H54 (cell line): ENCODE measurements at places on chromosomes 1 and 21.
A peak's percentile ranks its signal among the peaks of the same experiment; 100 is the strongest.

DNA sequence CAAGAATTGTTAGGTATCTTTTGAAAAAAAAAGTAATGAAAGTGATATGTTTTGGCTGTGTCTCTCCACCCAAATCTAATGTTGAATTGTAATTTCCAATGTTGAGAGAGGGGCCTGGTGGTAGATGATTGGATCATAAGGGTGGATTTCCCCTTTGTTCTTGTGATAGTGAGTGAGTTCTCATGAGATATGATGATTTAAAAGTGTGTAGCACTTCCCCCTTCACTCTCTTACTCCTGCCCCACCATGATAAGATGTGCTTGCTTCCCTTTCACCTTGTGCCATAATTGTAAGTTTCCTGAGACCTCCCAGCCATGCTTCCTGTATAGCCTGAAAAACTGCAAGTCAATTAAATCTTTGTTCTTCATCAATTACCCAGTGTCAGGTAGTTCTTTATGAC is 70.7 kb downstream of the XCL2 start:
- no peak for DNase-seq

DNA sequence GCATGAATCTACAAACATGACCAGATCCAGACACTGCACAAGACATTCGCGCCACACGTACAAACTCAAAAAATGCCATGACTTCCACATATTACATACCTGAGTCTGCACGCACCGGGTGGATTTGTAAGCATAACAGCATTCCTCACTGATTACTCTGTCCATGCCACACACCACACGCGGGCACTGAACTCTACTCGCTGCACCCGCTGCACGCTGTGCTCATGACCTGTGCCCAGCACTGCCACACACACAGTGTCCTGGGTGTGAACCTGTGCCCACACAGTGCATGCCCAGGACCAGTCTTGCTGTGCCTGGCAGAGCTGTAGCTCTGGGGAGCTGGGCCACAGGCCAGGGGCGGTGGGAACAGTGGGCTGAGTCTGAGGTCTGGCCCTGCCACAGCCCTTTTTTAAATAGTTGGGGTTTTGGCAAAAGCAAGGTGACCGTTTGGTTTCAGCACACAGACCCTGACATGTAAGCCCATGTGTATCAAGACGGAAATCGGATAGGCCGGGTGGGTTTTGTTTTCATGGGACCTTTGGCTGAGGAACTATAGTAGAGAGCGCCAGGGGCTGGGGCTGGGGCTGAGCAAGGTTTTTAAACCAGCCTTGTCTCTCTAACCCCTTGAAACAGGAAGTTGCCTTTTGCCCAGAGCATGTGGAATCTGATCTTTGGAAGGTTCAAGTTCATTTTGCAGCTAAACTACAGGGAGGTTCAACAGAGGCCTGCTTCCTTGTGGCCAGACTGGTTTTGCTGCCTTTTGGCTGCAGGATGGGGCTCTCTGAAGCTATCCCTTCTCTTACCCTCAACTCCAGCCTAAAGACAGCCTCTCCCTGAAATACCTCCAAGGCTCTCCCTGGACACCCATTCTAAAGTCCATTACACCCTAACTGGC is 12.3 kb upstream of the GOLT1A start:
- no peak for DNase-seq

GRCh38 chr1:237528545-237528944 is 362.2 kb downstream of the ZP4 start:
- DNase-seq, result no peak

GRCh38 chr1:94855307-94855700 is 35.1 kb downstream of the SLC44A3 start:
- peak; percentile 10 for DNase-seq

DNA sequence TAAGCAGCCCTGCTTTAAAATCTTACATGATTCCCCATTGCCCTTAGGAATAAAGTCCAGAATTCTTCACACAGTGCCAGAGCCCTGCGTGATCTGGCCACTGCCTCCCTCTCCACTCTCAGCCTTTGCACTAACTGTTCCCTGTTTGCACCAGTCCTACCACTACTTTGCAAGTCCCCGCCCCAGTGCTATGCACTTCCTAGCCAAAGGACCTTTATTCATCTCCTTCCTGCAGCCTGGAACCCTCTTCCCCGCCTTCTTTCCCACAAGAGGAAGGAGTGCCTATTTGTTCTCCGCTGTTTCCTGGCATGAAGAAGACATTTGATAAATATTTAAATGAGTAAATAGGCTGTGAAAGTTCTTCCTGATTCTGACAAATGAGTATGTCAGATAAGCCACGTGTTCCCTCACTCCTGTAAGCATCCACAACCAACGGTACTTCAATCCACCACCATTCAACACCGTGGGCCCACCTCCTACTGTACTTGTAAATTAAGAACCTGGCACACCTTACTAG is 23.9 kb downstream of the CAPN8 start:
- no peak for DNase-seq

DNA sequence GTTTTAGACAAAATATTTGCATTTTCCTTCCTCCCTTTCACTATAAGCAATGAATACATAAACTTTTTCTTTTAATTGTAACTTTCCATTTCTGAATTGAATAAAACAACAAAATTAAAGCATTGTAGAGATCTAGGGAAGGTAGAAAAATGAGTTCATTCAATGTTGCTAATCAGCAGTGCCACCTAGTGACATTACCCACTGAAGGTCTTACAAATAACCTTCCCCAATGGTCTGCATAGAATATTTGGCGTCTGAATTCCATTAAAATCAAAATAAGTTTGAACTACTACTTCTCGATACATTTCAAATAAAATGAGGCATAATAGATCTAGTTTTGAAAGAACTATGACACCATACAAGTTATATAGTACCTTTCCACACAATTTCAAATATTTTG is 19.6 kb downstream of the FH start:
- DNase-seq, result no peak

GRCh38 chr1:205959789-205960188 is 16.5 kb upstream of the SLC26A9 start:
- DNase-seq, result no peak

- DNase-seq, result no peak
Observed at GRCh38 chr1:12345350-12346217, 115.8 kb downstream of the VPS13D start.

DNA sequence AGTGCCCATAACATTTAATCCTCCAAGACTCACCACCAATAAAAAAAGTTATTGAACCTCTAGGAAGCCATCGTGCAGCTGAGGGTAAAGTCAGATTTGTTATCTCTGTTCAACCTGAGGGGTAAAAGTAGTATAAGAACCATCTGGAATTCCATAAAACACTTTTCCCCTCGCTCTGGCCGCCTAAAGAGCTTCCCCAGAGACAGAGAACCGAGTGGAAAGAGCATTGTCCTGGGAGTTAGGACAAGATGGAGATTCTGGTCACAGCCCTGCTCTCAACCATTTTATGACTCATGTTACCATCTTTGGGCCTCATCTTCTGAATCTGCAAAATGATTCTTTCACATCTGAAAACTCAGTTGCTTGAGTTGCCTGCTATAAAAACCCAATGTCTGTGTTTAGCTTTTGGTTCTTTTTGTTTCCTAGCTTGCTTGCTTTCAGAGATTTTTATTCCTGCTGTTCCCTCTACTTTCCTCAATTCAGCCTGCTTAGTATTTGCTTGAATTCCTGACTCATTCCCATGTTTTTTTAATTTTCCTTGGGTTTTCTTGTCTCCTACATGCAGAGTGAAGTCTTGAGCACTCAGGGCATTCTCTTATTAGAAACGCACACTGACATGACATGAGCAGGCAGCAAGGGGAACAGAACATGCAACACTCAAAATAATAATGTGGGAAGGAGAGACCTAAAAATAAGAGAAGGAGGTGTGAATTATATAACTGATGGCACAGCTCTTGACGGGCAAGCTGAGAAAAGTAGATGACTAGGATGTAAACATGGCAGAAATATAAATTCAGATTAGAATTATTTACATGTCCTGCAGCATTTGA is 1.7 kb downstream of the EPHX4 start:
- DNase-seq, result no peak

GRCh38 chr1:32958827-32959226 is 5.8 kb downstream of the RNF19B start:
- no peak for DNase-seq

- no peak for DNase-seq
Observed at GRCh38 chr1:51636764-51637522, 20.1 kb downstream of the OSBPL9 start.

- DNase-seq, result no peak
Observed at GRCh38 chr1:107195476-107195875, 54.6 kb downstream of the NTNG1 start.

GRCh38 chr1:12649971-12650421 is 6.1 kb downstream of the AADACL4 start:
- DNase-seq, result no peak

DNA sequence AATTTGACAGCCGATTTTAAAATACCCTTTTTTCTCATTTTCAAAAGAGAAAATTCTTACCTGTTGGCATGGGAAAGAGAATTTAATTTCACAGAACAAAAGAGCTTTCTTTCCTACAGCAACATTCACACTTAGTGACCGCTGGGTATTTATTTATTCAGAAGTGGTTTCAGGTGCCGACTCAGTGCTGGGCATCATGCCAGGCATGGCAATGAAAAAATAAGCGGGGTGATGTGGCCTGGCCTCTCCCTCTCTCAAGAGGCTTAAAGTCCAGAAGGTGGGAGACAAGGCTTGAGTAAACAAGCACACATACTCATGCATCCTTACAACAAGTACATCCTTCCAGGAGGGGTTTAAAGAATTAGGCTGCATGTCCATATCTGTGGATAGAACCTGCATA is 4.1 kb upstream of the PCP4 start:
- DNase-seq, result no peak

- no peak for DNase-seq
Observed at GRCh38 chr21:44900559-44901251, 20.0 kb downstream of the ITGB2 start.

GRCh38 chr1:89022167-89022959 is at the start of gene GBP3:
Gene GBP3, minus strand, starts transcription at chr1:89022866. Its CDS starts 2,145 bp downstream, at chr1:89020721.
- DNase-seq, result no peak

DNA sequence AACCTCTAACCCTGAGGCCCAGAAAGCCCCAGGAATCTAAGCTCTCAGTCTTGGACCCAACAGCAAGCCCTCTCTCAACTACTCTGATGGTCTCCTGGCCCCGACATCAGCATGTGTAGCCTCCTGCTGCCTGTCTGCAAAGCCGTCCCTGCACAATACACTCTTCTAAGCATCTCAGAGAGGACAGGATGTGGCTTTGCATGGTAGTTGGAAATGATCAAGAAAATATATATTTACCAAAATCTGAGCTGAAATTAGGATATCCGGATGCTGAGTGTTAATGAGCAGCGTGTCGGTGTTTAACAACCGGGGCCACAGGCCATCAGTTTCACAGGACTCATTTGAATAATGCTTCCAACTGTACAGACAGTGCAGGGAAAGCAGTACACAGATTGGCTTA is 59.1 kb upstream of the SIM2 start:
- no peak for DNase-seq

DNA sequence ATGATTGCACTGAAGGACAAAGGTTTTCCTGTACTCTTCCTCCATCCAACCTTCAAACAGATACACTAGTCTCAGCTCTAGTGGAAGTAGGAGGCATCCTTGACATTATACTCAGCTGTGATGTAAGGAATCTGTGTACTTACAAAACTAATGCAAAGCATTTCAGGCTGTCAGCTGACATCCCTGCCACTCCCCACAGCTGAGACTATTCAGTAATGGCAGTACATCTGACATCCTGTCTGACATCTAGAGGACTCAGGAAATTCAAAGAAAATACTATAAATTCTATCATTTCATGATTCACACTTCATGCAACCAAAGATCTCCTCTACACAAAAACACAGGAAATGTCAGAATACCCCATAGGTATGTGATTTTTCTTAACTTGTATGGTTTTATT is 325.8 kb downstream of the SMYD3 start:
- no peak for DNase-seq

GRCh38 chr1:33576821-33577599 is 104.6 kb downstream of the ZSCAN20 start:
- no peak for DNase-seq

DNA sequence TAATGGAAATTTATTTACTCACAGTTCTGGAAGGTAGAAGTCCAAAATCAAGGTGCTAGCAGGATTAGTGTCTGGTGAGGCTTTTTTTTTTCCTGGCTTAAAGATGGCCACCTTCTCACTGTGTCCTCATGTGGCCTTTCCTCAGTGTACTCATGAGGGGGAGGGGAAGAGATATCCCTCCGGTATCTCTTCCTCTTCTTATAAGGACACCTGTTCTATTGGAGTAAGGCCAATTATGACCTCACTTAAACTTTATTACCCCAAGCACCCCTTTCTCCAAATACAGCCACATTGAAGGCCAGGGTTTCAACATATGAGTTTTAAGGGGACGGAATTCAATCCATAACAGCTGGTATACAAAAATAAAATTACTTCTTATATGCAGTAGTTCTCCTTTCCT is 203.7 kb upstream of the C1orf87 start:
- DNase-seq, result no peak

GRCh38 chr1:219330669-219331068 is 157.0 kb downstream of the LYPLAL1 start:
- no peak for DNase-seq

GRCh38 chr1:112402682-112403643 is 6.9 kb downstream of the CTTNBP2NL start:
- no peak for DNase-seq

DNA sequence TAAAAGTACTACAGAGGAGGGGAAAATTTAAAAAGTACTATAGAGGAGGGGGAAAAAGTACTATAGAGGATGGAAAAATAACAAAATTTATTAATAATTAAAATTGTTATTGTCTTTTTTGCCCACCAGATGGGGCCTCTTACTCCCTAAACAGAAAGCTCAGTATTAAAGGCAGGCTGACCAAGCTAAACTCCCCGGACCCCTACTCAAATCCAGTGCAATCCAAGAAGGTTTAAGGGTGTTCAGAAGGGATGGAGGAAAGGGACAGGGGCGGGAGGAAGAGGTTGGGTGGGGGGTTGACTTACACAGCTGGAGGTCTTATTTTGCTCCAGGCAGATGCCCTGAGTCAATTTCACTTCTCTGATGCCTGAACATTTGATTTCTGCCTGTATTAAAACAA is 13.7 kb downstream of the CD34 start:
- DNase-seq, result no peak

GRCh38 chr1:212188599-212189351 is 96.4 kb upstream of the PPP2R5A start:
- no peak for DNase-seq

GRCh38 chr1:200317236-200317635 is 92.6 kb downstream of the ZNF281 start:
- DNase-seq, result no peak

GRCh38 chr1:157439302-157439954 is 112.9 kb downstream of the FCRL5 start:
- DNase-seq, result no peak

GRCh38 chr1:173400387-173400995 is 76.6 kb upstream of the PRDX6 start:
- DNase-seq, result no peak

- DNase-seq, result peak; percentile 68
Observed at GRCh38 chr1:206579747-206580437, 32.4 kb downstream of the EIF2D start.

GRCh38 chr1:85379203-85380136 is 85.5 kb downstream of the DDAH1 start:
- DNase-seq, result no peak
